ENCODE measurements at places on chromosomes 16 and 17. TPM values are rescaled to one million over a fixed set of nuclear protein-coding genes. Genes with fewer than 3 reads are reported as not detected.

The ASIC2 gene
- not detected for polyA plus RNA-seq

The DUS1L gene
- polyA plus RNA-seq = 71.2 TPM

The MTSS2 gene
- 9.4 TPM for polyA plus RNA-seq

The KRT20 gene
- polyA plus RNA-seq = 0.03 TPM

The SPATA22 gene
- not detected for polyA plus RNA-seq

The SEC14L5 gene
- polyA plus RNA-seq = 0.24 TPM

The SPEM2 gene
- not detected for polyA plus RNA-seq

The AARSD1 gene
- polyA plus RNA-seq = 32.9 TPM

The ACE gene
- polyA plus RNA-seq = 7.6 TPM

The MRPL58 gene
- 39.3 TPM for polyA plus RNA-seq

The CES3 gene
- polyA plus RNA-seq = 1.1 TPM

The LITAF gene
- polyA plus RNA-seq = 181 TPM

The RMI2 gene
- 0.67 TPM for polyA plus RNA-seq

The PRKCB gene
- 0.67 TPM for polyA plus RNA-seq

The SEZ6L2 gene
- 1.4 TPM for polyA plus RNA-seq

The DNAI2 gene
- not detected for polyA plus RNA-seq

The TEX19 gene
- not detected for polyA plus RNA-seq

The STARD3 gene
- 42.7 TPM for polyA plus RNA-seq

The SPIRE2 gene
- polyA plus RNA-seq = 2.2 TPM

The C17orf100 gene
- 2.3 TPM for polyA plus RNA-seq

The AXIN2 gene
- polyA plus RNA-seq = 6.9 TPM

The CLEC19A gene
- polyA plus RNA-seq = 0.45 TPM

The SLFN12 gene
- polyA plus RNA-seq = 0.49 TPM

The SCN4A gene
- 1.8 TPM for polyA plus RNA-seq

The EVPL gene
- polyA plus RNA-seq = 0.59 TPM

Measured in adipose tissue (tissue), 3 donors.